Esophagus squamous epithelium (tissue), 5 donors: ENCODE measurements at places on chromosomes 7 and 10.

- no peak for DNase-seq
Observed at GRCh38 chr7:65239324-65239706, 134.3 kb upstream of the ZNF92 start.

GRCh38 chr10:127579640-127580039, 30.5 kb downstream of the NPS start:
- no peak for DNase-seq

GRCh38 chr7:155188821-155189581, 108.7 kb upstream of the INSIG1 start:
- no peak for DNase-seq

DNA sequence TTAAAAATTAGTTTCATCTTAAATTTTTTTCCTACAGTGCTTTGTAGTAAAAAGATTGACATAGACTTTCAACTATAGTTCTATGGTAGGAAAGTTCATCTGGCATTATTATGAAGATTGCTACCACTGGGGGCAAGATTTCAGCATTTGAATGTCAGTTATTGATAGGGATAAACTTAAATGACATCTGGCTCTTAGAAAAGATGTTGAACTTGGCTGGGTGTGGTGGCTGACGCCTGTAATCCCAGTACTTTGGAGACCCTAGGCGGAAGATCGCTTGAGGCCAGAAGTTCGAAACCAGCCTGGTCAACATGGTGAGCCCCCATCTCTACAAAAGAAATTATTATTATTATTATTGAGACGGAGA, 1.4 kb upstream of the TRA2A start:
- no peak for DNase-seq

DNA sequence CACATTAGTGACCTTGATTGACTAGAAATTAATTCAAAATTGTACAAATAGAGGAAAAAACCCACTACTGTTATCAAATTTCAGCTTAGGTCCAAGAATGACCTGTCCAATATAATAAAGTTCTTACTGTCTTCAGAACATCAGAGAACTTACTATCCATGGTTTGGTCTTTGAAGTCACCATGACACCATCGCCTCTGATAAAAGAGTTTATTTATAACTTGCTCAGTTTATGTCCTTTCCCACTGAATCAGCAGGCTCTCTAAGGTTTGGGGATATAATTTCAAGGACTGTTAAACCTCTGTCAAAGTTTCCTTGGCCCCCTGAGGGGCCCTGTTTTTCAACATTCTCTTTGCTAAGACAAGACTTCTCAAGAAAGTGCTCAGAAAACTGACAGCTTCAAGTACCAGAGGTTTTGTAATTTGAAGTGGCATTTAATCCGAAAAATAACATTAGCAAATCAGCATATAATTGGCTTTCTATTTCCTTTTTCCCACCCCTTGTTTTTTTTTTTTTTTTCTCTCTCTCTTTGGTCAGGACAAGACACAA, 191.7 kb upstream of the FERD3L start:
- no peak for DNase-seq

- no peak for DNase-seq
Observed at GRCh38 chr7:30027065-30027456, 559 bp upstream of the FKBP14 start.

- no peak for DNase-seq
Observed at GRCh38 chr7:108427766-108428165, 28.5 kb downstream of the NRCAM start.

- DNase-seq, result no peak
Observed at GRCh38 chr7:5064391-5065106, 18.9 kb downstream of the RBAK start.

DNA sequence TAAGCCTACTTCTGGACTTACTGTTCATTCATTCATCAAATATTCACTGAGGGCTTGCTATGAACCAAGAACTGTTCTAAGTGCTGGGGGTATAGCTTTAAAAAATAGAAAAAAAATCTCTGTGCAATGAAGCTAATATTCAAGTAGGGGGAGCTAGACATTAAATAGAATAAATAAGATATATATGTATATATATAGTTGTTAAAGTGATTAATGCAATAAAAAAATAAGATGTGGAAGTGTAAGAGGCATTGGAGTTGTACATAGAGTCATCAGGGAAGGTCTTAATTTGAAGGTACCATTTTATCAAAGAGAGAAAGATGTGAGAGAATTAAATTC, 181.2 kb upstream of the AGR3 start:
- no peak for DNase-seq

- DNase-seq, result no peak
Observed at GRCh38 chr7:151007469-151007898, 16.7 kb downstream of the NOS3 start.

DNA sequence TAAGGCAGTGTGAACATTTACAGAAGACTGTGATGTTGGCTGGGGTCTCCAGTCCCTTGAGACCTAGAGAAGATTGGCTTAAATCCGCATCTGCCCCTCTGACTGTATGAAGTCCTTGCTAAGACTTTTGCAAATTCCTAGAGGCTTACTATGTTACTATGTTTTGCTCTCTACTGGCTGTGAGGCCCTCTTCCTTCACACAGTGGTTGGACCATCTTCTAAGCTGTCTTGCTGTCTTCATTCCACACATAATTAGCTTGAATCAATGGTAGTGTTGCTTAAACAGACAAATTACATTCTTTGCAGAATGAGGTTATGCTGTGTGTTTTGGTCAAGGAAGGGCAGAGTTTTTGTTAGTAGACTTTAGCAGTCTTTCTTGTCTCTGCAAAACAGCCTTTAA, 658.0 kb downstream of the TYW1 start:
- no peak for DNase-seq

DNA sequence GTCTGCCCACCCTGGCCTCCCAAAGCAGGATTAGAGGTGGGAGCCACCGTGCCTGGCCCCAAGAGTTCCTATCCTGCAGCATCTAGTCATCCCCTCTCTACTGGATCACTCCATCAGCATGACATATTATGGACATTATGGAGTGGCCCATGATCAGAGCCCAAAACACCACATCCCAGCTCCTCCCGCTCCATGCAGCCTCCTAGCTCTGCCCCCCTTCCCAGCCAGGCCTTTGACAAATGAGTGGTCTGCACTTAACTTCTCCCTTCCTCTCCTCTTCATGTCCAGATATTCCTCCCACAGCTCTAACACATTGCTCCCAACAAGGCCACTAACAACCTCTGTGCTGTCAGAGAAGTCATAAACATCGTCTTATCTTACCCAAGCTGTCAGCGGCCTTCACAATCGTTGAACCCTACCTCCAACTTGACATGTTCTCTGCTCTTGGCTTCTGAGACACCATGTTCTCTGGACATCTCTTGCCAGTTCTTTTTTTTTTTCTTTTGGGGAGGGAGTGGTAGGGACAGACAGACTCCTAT, 187.6 kb downstream of the NSUN6 start:
- DNase-seq, result no peak

DNA sequence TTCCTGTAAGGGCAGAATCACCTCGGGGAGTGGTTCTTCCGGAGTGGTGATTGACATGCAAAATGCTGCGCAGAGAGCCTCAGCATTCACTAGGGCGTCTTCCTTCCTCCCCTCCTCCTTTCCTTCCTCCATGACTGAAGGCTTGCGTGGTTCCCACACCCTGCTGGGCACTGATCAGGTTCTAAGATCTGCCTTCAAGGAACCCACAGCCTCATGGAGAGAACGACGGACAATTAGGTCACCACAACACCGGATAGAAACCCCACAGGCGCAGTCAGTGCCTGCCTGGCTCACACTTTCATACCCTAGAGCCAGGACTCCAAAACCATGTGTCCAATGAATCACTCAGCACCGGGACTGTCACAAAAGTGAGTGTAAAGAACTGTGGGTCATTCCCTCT, 131.3 kb downstream of the DPP6 start:
- no peak for DNase-seq

DNA sequence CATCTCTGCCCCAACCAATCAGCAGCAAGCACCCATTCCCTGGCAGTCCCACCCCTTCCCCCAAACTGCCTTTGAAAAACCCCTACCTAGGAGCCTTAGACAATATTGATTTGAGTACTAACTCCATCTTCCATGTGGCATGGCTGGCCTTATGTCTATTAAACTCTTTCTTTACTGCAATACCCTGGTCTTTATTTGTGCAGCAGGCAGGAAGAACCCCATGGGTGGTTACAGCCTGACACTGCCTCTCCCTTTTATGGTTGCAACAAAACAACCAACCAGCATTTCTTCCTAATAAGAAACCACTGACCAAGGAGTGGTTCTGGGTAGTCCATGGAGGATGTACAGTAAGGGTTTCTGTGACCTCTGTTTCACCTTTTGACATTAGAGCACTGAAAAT, 418.1 kb downstream of the THSD7A start:
- DNase-seq, result no peak

GRCh38 chr7:120567204-120567603, 290.7 kb downstream of the TSPAN12 start:
- DNase-seq, result no peak

GRCh38 chr10:97468162-97468561, 22.2 kb downstream of the ZDHHC16 start:
- DNase-seq, result no peak

- DNase-seq, result no peak
Observed at GRCh38 chr7:149196151-149196704, 882 bp downstream of the ZNF282 start.

DNA sequence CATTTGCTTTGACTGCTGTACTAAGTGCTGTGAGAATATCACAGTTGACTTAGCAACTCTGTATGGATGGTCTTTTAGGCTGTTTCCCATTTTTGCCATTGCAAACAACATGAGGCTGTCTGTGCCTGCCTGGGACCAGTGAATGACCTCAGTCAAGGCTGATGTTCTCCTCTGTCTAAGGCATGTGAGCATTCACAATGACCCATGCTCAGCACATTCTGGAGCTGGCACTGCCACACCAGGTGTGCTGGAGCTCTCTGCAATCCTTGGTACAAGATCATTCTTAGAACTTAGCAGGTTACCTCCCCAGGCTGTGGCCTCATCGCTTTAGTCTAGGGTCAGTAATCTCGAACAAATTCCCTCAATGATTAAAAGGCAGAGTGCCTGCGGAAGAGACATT, 61.9 kb downstream of the SH3PXD2A start:
- no peak for DNase-seq

GRCh38 chr10:95431900-95432342, 129.2 kb downstream of the SORBS1 start:
- no peak for DNase-seq

DNA sequence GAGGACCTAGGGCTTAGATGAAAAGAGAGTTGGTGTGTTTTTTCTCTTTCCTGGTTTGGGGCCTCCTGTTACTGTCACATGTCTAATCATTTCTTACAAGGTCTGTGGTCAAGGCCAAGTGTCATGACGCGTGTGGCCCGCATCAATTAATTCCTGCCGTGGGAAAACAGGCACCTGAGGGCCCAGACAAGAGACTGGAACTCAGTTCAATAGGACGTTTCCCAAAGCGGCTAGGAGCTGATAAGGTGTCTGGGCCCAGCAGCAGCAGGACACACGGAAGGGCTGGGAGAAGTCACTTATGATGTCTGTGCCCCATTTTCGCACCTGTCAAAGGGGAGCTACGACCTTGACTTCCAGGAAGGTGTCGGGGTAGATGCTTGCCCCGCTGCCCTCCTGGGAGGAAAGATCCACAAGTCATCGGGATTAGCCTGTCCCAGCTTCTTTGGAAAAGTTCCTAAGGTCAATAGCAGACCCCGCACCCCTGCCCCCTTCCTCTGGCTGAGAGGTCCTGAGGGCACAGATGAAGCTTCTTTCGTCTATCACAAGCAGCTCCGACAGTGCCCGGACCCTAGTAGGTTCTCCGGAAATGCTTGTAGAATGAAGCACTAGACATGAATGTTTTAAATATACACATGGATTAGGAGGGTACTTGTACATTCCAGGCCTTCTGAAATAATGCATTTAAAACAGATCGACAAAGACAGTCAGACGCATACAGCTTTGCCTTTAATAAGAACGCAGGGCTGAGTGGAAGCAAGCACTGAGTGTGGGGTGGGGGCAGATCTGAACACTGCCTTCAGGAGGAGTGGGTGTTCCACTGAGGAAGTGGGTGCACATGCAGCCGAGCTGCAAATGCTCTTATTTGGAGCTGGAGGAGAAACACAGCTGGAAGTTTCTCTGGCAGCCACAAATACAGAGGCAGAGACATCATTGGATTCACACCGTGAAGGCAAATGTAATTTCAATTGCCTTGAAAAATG, 237.5 kb upstream of the GRB10 start:
- no peak for DNase-seq

- DNase-seq, result no peak
Observed at GRCh38 chr10:95360122-95360714, 69.4 kb upstream of the PDLIM1 start.

DNA sequence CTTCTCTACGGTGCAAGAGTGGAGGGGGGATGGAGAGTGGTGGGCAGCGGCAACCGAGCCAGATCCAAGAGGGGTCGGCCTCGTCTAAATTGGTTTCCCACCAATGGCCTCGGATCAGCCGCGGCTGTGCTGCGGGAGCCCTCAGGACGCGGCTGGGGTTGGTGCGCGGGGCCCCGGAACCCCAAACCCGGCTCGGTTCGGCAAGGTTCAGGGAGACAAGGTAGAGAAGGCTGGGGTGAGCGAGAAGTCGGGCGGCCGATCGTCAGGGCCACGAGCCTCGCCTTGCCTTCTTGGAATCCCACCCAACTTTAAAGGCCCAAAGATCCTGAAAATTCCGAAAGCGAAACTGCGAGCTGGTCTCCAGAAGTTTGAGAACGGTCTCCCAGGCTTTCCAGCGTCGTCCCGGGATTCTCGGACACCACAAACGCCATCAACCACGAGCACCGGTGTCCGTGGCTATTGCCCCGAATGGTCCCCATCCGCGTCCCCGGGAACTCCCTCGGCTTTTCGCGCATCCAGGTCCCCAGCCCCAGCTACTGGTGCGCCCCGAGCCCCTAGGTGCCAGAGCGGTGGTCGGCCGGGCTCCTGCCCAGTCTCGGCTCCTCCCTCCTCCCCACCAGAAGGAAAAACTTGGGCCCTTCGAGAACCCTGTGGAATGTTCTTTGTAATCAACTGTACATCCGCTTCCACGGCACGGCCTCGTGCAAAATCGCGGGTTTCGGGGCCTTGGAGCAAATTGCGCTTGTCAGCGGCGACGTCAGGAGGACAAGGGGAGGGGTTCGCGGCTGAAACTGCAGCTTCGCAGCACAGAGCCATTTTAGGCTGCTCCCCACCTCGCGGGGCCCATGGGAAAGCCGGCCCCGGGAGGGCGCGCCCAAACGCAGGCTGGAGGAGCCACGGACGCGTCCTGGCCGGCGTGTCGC, 3.2 kb downstream of the SFMBT2 start:
- DNase-seq, result no peak

DNA sequence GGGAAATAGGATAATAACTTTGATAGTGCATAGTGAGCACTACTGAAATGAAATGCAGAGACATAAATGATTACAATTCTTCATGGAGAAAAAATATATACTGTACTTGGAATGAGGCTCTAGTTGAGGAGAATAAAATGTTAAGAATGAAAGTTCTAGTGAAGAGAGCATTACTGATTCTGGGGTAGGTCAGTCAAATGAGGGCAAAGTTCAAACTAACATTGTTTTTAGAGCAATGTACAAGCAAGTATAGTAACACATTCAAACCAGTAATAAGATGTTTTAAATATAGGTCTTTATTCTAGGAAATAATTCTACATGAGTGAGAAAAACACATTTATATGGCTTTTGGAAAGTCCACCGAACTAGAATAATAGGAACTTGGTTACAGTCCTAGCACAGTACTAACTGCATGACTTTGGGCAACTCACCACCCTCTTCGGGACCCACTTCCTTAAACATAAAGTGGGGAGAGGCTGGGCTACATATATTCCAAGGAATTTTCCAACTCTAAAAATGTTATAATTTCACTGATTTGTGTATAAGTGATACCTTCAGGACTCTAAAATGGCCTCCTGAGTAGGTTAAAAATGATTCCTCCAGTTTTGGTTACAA, 86.4 kb downstream of the CDK6 start:
- DNase-seq, result no peak
